ENCODE measurements at places on chromosomes 6 and 20.

GRCh38 chr6:27296106-27296783, 15.8 kb downstream of the POM121L2 start:
- DNase-seq: no peak

GRCh38 chr20:60395991-60396390, 437.8 kb downstream of the CDH26 start:
- no peak for DNase-seq

DNA sequence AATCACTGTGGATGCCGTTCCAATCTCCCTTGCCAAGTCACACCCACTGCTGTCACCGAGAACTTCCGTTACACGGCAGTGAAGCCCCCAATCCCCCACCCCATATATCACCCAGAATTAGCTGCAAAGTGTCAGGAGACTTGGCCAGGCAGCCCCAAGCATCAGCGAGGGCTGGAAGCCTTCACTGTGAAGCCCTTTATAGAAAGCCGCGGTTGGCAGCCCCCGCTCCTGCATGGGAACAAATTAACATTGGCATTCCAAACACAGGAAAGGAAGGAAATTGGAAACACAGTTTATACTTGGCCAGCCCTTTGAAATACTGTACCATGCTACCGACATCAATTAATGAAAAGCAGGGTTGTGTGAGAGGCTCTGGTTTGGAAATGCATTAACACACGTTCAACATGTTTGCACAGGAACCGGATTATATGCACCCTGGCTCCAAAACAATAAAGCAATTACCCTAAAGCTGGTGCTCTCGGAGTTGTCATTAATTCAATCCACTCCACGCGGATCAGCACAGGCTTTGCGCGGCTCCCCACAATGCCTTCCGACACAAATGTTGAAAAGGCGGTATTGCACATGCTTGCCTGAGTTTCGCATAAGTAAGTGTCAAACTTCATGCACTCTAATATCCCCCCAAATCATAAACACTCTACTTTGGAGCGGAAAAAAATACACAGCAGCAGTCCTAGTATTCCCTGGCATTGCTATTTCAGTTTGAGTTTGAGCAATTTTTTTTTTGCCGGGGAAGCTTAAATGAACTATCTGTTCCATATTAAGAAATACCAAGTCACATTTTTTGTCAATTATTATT, 7.1 kb downstream of the BMP7 start:
- DNase-seq: no peak

DNA sequence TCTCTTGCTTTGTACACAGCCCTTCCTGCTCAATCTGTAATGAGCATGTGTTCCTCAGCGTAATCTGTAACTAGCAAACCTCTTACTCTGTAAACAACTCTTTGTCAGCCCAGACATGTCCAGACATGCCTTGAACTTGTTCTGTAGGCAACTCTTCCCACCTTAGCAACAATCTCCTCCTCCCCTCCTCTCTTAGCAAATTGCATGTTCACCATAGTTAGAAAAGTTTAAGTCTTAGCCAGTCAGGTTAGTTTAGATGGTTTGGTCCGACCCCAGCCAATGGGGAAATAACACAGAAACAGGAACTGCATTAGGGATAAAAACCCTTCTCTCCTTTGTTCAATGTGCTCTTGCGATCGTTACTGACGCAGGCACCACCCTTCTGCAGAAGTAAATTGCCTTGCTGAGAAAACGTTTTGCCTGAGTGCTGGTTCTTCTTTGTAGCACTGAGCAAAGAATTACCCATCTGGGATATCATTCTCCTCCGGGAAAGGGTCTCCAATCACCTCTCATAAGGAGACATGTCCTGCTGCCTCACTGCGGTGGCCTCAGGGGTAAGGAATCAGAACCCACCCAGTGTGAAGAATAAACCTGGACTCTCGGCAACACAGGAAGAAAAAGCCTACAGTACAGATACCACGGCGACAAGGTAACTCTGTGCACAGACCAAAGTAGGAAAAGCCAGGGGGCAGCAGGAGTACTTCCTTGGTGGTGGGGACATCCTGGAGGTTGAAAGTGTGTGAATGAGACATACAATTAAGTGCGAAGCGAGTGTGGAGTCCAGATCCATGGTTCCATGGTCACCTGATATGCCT, 26.2 kb downstream of the PLN start:
- no peak for DNase-seq

DNA sequence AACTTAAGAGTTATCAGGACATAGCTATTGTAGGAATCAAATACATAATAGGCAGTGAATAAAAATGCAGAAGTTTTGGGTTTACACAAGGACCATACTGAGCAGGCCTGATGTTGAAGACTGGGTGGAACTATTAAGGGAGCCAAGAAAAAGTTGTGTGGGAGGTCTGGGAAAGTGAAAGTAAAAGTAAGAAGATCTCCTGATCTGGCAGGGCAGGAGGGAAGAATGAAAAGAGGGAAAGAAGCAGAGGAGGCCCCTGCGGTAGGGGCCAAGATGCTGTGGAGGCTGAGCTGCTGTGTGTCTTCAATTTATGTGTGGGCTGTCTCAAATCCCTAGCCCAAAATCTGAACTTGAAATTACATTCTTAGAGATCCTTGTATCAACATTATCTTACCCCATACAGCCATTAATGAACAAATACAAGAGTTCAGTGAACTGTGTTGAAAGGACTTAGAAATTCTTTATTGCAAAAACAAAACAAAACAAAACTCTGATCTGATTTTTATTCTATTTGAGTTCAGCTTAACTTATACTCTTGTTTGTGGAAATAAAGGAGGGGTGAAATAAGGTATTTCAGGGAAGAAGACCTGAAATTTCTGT, 1183.8 kb downstream of the HACE1 start:
- DNase-seq: no peak
